ENCODE measurements at places on chromosomes 4 and X.

DNA sequence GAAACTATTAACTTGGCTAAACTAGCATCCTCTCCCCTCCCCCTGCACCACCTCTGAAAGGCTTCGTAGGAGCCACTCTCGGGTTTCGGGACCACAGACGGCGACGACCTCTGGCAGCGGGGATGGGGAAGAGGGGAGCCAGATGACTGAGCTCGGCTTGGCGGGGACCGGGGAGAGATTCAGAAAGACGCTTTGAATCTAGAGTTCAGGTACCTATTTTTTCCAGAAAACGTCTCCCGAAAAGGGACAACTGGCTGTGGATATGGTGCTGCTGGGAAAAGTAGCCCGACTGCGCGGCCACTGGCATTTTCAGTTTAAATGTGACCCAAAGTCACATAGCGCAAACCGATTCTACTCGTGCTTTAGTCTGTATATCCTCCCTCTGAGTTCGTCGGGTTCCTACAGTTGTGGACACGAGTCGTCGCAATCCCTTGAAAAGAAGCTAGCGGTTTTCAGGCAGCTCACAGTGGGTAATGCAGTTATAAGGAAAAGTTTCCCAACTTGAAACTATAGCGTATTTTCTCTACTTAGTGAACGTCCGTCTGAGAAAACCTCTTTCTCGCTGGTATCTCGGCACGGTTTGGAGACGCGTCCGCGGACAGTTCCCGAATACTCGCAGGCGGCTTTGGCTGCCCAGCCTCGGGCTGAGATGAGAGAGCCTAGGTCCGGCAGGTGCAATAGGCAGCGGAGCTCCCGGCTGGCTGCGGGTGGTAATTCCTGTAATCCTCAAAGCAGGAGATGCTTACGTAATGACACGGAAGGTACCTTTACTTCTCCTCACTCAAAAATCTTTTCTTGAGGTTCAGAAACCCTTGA lies 1.3 kb downstream of the PARM1 start:
- no peak for DNase-seq

DNA sequence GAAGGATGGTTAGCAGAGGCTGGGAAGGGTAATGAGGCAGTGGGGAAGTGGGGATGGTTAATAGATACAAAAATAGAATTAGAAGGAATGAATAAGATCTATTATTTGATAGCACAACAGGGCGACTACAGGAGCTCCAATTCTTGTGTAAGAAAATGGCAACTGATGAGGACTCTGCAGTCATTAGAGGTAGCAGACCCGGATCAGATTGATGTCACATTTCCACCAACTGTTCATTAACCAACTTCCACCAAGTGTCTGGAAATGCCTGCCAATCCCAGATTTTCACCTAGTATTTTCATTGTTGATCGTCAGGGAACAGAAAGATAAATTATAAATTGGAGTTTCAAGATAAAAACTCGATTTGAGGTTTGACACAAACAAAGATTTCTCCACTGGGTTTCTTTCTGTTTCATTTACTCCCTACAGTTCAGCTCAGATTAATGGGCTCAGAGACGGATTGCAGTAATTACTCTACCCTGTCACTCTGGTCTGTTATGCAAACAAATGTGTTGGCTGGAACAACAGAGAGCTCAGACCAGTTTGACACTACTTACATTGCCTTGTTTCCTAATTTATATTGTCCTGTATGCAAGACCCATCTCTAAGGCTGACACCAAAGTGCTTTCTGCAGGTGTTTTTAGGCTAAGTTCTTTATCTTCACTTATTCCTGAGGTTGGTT lies 909.2 kb upstream of the PRKX start:
- DNase-seq, result no peak

DNA sequence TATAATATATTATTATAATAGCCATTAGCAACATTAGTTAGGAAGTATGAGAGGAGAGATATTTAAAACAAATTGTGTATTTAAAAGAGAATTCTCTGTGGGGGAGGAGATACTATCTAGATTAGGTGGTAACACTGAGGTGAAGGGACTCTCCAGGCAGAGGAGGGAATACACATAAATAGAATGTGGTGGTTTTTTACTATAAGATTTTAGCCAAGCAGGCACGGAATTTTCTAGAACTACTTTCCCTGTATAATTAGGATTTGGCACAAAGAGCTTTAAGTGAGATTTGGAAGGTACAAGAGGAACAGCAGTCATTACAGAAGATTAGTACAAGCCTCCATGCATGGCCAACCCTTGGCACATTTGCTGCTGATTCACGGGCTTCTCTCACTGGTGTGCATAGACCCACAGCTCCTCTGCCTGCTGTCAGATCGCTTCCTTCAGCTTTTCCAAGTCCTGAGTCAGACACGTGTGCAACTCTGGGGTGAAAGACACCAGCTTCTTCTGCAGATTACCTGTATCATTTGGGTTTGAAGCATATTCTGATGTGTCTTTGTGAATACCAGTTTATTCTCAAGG lies 685.5 kb downstream of the KCTD8 start:
- no peak for DNase-seq

DNA sequence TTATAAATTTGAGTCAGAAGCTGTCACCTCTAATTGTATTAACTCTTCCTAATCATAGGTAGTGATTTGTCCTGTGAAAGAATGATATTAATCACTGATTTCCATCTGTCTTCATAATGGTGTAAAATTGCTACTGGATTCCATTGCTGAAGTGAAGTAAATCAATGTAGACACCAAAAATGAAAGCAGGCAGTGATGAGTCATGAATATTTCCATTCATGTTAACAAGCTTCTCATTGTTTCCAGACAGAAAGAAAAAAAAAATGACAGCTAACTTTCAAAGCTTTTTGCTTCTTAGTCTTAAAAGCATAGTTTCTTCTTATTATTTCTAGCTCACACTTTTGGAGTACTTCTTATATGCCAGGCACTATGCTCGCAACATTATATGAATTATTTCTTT lies 21.5 kb downstream of the FAM114A1 start:
- no peak for DNase-seq

DNA sequence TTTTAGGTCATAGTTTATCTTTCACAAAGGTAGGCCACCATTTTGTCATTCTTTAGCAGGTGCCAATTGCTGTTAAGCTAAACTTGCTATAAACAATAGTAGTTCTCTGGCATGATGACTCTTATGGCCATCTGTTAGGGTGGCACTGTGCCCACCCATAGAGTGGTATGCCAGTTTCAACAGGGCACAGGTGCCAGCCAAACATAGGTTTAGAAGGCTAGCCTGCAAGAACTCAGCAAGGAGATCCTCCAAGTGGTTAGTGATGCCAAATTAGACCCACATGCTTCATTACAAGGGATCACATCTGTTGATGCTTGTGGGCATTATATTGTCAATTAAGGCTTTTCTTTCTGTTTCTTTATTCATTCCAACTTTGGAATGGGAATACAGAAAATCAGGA lies 204.5 kb downstream of the FMR1NB start:
- DNase-seq, result no peak

DNA sequence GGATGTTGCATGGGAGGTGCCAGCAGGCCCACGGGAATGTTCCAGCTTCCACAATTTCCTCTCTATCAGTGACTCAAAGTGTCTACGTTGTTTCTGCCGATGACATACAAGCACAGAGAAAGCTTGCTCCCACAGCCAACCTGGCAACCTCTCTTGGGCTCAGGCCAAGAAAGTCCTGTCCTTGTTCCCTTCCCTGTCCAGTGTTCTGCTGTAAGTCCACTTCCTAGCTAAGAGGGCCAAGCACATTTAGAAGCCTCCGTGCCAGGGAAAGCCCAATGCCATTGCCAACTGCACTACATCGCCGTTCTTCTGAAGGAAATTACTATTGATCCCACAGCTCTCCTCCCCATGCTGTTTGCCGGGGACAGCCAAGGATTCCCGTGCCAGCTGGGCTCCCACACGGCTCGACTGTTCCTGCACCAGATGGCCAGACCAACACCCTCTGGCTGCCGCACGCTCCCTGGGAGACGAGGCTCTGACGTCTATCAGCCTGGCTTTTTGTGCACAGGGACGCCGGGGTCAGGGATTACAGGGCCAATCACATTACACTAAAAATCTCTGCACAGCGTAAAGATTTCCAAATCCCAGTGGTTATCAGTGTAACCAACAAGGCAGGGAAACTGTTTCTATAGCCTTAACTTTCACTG lies 284.0 kb downstream of the BCOR start:
- DNase-seq, result no peak

DNA sequence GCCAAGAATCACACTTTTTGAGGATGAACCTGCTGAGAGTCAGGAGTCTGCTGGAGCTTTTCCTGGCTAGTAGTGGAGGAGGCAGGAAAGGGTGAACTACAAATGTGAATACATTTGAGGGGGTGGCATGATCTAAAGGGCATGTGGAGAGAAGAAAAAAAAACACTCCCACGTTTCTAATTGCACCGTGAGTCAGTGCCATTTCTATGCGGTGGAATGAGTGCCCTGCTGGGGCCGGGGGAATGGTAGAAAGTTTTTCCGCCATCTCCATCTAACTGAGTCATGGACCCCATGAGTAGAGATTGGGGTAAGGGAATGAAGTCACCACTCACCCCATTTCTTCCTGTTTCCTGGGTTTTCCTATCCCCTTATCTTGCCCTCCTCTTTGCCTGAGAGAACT lies 19.8 kb downstream of the BEX3 start:
- no peak for DNase-seq

DNA sequence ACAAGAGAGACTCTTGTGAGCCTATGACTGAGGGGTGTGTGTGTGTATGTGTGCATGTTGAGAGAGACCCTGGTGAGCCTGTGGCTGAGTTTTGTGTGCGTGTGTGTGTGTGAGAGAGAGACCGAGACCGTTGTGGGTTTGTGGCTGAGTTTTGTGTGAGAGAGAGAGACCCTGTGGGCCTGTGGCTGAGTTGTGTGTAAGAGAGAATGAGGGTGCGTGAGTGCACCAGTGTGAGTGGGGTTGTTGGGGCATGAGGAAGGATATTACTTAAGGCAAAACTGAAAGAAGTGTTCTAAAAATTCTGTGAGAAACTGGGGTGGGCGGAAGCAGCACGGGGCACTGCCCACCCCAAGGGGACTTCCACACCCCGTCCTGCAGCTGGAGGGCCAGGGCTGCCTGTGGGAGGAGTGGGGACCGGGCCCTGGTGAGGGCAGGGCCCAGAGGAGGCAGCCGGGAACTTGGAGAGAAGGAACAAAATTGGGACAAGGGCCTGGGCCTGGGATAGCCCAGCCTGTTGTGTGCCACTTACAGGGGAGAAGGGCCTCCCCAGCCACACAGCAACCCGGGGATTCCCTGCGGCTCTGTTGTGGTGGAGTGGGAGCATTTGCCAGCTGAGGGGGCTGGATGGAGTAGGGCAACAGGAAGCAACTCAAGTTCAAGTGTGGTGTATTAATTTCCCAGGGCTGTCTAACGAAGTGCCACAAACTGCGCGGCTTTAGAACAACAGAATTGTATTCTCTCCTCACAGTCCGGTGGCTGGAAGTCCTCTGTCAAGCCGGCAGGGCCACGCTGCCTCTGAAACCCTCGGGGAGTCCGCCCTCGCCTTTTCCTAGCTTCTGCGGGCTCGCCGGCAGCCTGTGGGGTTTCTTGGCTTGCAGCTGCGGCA lies 22.1 kb downstream of the TMEM131L start:
- no peak for DNase-seq

DNA sequence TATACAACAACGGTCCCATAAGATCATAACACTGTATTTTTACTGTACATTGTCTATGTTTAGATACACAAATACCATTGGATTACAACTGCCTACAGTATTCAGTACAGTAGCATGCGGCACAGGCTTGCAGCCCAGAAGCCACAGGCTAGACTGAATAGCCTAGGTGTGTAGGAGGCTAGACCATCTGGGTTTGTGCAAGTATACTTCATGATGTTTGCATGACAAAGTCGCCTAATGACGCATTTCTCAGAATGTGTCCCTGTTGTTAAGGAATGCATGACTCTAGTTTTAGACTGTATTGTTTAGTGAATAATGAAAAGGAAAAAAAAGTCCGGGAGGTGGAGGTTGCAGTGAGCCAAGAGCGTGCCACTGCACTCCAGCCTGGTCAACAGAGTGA lies 56.5 kb upstream of the C4orf50 start:
- DNase-seq, result no peak

DNA sequence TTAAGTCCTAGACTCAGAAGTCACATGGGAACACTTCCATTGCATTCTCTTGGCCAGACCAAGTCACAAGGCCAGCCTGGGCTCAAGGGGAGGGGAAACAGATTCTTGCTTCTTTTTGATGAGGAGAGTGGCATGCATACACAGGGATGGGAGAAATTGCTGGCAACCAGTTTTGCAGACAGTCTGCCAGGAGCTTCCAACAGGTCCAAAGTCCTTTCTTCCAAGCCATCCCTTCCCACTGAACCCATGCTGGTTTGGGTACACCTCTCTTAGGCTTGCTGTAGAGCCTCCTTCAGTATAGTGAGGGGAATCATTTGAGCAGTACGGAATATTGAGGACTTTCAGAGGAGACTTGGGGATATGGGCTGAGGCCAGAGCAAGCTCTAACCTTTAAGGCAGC lies 267.8 kb downstream of the BCOR start:
- no peak for DNase-seq

- DNase-seq, result peak; percentile 8
These were observed 23.7 kb upstream of the PNMA3 start for GRCh38 chrX:153032397-153033118.

DNA sequence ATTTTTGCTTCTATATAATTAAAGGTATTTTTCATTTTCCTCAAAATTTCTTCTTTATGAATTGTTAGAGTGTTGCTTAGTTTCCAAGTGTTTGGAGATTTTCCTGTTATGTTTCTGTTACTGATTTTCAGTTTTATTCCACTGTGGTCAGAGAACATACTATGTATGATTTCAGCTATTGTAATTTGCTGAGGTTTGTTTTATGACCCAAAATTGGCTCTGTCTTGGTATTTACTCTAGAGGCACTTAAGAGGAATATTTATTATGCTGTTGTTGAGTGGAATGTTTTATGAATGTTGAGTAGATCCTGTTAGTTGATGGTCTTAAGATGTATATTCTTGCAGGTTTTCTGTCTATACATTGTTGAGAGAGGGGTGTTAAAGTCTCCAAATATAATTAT lies 263.5 kb downstream of the PABPC4L start:
- DNase-seq, result no peak

GRCh38 chr4:162849937-162850336 lies 316.8 kb downstream of the NAF1 start:
- no peak for DNase-seq

GRCh38 chr4:40317916-40318658 lies 17.0 kb upstream of the CHRNA9 start:
- DNase-seq, result no peak

DNA sequence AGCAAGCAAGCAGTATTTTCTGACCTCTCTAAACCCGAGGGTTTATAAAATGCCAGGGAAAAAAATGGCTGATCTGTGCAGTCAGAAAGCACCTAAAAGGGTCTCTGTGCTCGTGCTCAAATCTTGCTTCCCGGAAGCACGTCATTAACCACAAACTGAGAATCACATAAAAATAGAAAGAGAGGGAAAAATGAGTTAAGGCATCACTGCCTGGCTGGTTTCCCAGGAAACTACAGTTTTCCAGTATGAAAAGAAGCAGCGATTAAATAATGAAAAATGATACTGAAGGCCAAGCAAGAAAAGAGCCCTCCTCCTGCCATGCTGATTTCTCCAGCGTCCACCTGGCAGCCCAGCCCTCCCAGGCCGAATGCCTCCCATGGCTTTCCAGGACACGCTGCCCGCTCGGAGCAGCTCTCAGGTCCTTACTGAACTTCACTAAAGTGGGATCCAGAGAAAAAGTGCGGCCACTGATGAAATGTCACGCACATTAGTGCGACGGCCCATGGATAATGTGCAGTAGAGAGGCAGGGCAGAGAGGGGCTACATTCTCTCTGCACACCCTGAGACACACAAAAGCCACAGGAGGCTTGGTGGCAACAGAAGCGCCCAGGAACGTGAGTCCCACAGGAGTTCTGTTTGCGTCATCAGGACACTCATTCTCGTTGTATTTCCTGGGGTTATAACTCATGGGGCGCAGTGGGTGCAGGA lies 80.4 kb downstream of the WFS1 start:
- DNase-seq, result no peak

GRCh38 chr4:186780291-186781031 lies 56.8 kb upstream of the FAT1 start:
- no peak for DNase-seq
